ENCODE measurements at places on chromosomes 2 and 18.

- no peak for DNase-seq
These were observed 12.6 kb upstream of the CELF4 start for GRCh38 chr18:37578182-37578678.

GRCh38 chr2:145352484-145352883 lies 832.6 kb upstream of the ZEB2 start:
- no peak for DNase-seq

GRCh38 chr2:234293973-234294372 lies 202.9 kb downstream of the ARL4C start:
- no peak for DNase-seq

DNA sequence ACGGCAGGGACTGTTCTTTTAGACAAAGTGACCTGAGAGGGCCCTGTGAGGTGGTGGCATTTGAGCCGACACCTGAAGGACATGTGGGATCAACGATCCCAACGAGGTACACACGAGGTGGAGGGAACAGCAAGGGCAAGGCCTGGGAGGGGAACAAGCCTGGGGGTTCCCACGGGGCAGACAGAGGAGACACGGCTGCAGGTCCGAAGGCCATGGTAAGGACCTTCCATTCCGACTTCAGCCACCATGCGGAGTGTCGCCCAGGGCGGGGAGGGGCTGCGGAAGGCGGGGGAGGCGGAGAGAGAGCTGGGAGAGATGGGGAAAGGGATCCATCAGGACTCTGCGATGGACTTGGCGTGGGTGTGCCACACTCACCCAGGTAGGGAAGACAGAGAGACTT lies 151.8 kb downstream of the HDAC4 start:
- no peak for DNase-seq

GRCh38 chr18:72542342-72542741 lies 1.8 kb downstream of the CBLN2 start:
- no peak for DNase-seq

- no peak for DNase-seq
These were observed 229.8 kb upstream of the CDH19 start for GRCh38 chr18:66833646-66834045.

- DNase-seq: peak; percentile 83
These were observed 577 bp downstream of the IDH1 start for GRCh38 chr2:208254118-208254870.

GRCh38 chr2:178844269-178844668 lies 37.0 kb upstream of the TTN start:
- DNase-seq: no peak

GRCh38 chr2:161147856-161148255 lies 12.4 kb upstream of the TANK start:
- no peak for DNase-seq

DNA sequence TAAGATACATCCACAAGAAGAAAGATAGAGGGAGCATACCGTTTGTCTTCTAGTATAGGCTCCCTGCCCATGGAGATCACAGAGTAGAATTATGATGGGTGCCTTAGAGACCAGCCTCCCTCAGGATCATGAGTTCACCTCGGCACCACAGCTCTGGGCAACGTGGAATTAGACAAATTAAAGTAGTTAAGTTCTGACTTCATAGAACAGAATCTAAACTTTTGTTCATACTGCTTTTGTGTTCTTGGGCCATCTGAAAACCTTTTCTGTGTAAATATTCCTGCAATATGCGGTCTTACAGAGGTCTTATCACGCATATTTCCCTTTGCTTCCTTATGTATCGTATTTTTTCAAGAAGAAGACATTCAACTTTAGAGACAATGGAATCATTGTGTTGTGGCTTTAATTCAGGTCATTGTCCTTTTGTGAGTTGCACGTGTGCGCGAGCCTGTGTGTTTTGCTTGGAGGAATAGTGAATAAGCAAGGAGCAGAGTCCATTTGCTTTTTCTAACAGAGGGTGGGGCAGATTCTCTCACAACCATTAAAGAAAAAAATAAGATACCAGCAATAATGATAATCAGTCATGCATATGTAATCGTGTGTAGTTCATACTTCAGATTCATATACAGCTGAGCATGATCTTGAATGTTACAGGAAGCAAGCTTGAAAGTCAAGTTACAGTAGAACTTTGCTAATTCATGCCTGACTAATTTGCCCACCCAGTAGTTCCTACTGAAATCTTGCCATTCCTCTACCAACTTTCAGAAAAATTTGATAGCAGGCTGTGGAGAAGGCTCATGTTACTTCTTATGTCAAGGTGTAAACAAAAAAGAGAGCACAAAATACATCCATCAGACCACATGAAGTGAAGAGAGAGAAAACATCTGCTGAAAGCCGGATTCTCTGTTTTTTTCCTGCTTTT lies 243.6 kb downstream of the NEDD4L start:
- DNase-seq: no peak

- DNase-seq: no peak
These were observed 178.9 kb upstream of the SERPINE2 start for GRCh38 chr2:224217962-224218347.

- DNase-seq: no peak
These were observed 74.4 kb upstream of the CYP20A1 start for GRCh38 chr2:203164311-203164935.

DNA sequence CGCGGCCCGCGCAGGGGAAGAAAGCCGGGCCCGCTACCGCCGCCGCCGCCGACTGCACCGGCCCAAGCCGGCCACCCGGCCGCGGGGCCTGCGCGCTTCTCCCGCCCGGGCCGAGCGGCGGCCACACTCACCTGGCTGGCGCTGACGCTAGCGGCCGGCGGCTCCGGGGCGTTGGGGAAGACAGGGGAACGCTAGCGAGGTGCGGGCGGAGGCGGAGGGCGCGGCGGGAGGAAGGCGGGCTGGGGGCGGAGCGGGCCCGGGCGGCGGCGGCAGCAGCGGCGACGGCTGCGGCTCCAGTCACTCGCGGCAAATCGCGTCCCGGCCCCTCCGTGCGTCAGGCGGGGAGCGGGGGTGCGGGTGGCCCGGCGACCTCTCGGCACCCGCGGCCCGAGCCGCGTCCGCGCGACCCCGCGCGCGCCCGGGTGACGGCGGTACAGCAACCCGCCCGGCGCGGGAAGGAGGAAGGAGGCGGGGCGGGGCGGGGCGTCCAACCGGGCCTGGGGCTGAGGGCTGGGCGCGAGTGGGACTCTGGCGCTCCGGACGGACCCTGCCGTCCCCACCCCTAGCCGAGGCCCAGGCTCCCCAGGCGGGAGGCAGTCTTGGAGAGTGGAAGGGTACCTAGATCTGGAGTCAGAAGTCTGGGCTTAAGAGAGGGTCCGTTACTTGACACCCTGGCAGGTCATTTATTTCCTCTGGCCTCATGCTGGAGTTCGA lies at the start of gene SESTD1:
Gene SESTD1 (minus strand): TSS at position 465 of the 714 bp plus-strand sequence. CDS start 72,991 bp downstream, outside the sequence.
- DNase-seq: peak; percentile 34

GRCh38 chr2:58377181-58377580 lies 136.1 kb upstream of the FANCL start:
- DNase-seq: no peak

DNA sequence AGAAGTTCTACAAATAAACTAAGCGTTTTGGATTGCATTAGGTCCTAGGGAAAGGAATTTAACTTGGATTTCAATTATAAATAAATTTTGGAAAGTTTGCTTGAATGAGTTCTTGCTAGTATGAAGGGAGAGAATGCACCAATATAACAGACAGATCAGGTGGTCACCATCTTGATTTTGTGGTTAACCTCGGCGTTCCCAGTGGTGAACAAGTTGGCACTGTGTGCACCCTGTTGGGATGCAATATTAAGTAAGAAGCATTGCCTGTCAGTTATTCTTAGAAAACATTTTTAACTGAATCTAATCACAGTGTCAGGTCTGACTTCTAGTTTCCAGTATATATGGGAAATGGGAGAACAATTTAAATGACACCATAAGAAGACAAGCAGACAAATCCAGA lies 673.4 kb downstream of the SLC4A3 start:
- DNase-seq: no peak
